Stimulated activated CD8-positive, alpha-beta memory T cell treated with anti-CD3 and anti-CD28 coated beads, Interleukin-7, amount 100 ng/mL, for 4 hours (primary cell): ENCODE measurements at places on chromosomes 1 and 21.

- DNase-seq, result no peak
Observed at GRCh38 chr1:77271852-77272580, 9.8 kb upstream of the AK5 start.

DNA sequence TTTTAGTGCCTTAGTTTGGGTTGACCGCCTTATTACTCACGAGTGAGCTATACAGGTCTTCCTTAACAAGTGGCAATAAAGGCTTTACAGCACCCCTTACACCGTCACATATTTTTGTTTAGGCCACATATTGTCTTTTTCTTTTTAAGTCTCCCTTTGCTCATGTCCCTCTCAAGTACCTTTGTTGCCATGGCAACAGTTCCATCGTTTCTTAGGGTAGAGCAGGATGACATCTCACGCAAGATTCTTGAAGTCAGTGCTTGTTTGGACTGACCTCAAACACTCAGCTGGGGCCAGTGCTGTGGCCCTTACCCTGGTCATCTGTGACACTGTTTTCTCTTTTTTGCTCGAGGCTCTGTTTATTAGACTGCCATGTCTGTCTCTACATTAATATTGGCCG is 69.8 kb downstream of the PBX1 start:
- DNase-seq, result no peak

DNA sequence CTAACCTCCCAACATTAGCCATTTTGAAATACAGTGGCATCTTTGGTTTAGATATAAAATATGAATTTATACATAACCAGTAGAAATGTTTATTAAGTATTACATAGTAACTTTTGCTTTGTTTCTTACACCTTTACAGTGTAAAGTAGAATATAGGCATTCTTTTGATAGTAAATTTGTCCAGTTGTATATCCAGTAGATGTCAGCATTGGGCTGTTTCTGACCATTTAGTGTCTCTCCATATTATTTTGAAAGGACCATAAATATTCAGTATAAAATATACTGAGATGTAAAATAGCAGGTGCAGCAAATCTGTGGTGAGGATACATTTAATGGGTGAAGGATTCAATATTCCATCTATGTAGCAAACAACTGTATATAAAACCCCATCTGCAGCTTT is 115.8 kb upstream of the ZRANB2 start:
- DNase-seq, result no peak

- no peak for DNase-seq
Observed at GRCh38 chr21:36125512-36126207, 9.2 kb upstream of the CBR3 start.

DNA sequence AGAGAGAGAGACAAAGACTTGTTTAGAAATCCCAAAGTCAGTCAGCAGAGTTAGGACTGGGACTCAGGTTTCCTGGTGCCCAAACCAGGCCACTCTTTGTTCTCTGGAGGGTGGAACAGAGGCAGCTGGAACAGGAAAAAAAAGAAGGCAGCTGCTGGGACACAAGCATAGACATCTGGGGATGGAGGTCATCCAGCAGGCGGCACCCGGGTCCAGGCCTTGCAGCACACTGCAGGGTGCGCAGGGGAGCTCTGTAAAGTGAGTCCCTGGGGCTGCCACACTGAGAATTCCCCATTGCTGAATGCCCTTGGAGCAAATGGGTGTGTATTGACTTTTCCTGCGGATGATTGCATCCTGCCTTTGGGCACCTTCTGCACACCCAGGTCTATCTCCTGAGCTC is 222.9 kb upstream of the CSF3R start:
- no peak for DNase-seq

- DNase-seq, result no peak
Observed at GRCh38 chr1:185080422-185080821, 35.1 kb downstream of the RNF2 start.

GRCh38 chr1:219372916-219373615 is 199.4 kb downstream of the LYPLAL1 start:
- DNase-seq, result no peak

DNA sequence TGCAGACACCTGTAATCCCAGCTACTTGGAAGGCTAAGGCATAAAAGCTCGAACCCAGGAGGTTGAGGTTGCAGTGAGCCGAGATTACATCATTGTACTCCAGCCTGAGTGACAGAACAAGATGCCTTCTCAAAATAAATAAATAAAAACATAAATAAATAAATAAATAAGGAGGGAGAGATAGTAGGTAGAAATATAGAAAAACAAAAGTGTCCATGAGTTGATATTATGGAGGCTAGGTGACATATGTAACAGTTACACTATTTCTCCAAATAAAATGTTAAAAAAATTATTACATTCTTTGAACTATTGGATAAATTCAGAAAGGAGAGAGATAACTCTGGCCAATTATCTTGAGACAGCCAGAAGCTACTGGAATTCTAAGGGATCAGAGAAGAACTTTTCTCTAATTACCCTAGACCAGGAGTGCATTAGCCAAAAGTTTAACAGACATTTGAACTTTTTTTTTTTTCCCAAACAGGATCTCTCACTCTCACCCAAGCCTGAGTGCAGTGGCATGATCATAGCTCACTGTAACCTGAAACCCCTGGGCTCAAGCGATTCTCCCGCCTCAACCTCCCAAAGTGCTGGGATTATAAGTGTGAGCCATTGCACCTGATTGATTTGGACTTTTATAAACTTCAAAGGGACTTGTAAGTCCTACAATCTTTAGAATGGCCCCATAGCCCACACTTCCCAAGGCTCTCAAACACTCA is 17.6 kb downstream of the SYNJ1 start:
- DNase-seq, result no peak

- DNase-seq, result no peak
Observed at GRCh38 chr1:43614891-43615290, 35.1 kb upstream of the KDM4A start.

GRCh38 chr1:168512864-168513595 is 30.8 kb downstream of the XCL2 start:
- DNase-seq, result peak; percentile 24

GRCh38 chr1:228897901-228898300 is 162.6 kb downstream of the RHOU start:
- DNase-seq, result no peak

GRCh38 chr1:157878059-157878458 is 36.5 kb upstream of the CD5L start:
- no peak for DNase-seq

DNA sequence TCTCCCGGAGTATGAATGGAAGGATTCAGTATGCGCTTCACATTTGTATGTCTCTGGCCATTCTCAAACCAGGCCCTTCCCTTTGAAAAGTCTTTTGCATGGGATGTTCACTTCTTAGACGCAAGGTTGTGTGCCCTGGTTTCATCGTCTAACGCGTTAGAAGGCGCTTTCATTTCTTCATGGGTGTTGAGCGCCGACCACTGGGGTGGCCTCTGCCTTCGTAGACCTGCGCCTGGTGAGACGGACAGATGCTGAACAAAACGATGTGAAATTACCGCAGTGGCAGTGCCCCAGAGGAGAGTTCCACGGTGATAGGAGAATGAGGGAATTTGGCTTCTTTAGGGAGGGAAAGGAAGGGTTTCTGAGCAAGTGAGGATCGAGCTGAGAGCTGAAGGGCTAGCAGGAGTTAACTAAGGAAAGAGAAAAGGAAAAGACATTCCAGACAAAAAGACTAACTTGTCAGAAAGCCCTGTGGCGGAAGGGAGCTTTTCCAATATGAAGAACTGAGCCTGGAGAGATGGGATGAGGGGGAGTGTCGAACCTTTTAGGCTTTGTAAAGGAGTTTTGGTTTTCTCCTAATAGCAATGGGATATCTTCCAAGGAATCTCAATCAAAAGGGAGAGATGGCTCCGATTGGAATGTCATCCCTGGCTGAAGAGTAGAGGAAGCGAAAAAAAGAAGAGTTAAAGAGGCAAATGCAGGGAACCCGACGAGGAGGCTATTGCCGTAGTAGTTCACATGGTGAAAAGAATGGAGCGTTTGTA is 951 bp downstream of the GGPS1 start:
- DNase-seq, result no peak

- no peak for DNase-seq
Observed at GRCh38 chr1:109927911-109928321, 17.3 kb downstream of the CSF1 start.

DNA sequence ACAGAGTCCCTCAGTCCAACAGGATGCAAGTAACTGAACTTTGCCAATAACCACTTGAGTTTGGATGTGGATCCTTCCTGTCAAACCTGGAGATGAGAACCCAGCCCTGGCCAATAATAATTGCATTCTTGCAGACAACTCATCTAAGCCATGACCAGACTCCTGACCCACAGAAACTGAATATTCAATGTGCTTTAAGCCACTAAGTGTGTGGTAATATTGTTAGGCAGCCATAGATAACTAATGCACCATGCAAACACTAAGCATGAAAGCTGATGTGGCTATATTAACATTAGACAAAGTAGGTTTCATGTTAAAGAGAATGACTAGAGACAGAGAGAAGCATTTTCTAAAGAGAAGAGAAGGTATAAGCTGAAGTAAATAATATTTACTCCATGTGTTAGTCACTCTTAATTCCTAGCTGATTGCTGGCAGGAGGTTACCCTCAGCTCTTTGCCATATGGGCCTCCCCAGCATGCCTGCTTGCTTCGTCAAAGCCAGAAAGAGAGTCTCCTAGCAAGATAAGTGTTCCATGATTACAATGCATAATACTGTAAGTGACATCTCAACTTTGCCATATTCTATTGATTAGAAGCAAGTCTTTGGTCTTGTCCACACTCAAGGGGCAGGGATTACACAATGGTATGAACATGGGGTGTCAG is 276.4 kb upstream of the PLXNA2 start:
- no peak for DNase-seq

GRCh38 chr1:109357616-109358015 is 40.1 kb downstream of the SORT1 start:
- no peak for DNase-seq

DNA sequence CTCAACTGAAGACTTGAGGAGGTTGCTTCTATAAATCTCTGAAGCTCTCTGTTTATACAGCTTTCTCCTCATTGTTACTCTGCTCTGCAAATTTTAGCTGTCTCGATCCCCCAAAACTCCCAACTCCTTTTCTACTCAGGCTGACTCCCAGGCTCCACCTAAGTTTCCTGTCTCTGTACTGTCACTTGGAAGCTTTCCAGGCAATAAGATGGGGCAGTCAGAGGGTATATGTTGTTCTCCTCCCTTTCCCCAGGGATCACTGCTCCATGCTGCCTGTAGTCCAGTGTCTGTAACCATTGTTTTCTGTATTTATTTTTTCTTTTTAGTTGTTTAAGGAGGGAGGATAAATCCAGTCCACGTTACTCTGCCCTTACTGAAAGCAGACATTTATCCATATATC is 13.4 kb downstream of the TSNAX start:
- no peak for DNase-seq

GRCh38 chr1:230138561-230139239 is 71.7 kb downstream of the GALNT2 start:
- DNase-seq, result no peak

- no peak for DNase-seq
Observed at GRCh38 chr1:40928699-40929098, 50.8 kb upstream of the CTPS1 start.

- DNase-seq, result no peak
Observed at GRCh38 chr1:2429780-2430591, 17.6 kb upstream of the PEX10 start.

- DNase-seq, result no peak
Observed at GRCh38 chr1:58035523-58035922, 511.0 kb downstream of the OMA1 start.

DNA sequence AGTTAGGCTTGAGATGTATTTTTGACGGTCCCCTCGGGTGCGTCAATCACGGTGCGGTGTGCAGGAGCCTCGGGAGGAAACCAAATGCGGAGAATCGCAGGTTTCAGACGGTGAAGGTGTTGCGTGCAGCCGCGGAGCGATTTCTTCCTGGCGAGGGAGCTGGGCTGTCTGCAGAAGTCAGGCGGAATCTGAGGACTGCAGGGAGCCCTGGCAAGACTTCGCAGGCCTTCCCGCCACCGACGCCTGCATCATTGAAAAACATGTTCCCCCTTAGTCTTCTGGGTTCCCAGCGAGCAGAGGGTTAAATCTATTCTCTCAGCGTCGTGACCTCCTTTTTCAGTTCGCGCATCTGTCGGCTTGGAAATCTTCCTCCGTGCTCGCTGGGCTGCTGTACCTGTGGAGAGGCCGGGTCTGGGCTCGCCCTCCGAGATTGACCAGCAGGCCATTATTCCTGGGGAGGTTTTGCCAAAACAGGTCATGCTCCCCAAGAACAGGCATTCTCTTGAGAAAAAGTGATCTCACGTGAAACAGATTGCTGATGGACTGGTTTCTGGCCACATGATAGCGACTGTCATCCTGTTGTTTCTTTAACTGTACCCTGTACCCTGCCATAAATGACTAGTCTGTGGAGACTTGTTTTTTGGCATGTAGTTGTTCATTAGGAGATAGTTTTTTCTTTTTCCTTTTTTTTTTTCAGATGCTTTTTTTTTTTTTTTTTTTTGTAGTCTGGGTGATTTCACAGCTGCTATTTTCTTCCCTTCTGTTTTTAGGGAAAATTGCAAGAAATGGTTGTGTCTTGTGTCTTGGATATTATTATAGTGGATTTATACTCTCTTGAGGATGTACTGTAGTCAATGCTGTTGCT is 894 bp downstream of the EPB41 start:
- peak; percentile 24 for DNase-seq

- DNase-seq, result no peak
Observed at GRCh38 chr1:241813768-241814320, 34.2 kb upstream of the EXO1 start.
